ENCODE measurements at places on chromosomes 5 and 9.

- no peak for DNase-seq
Observed at GRCh38 chr5:124157320-124157719, 589.1 kb downstream of the ZNF608 start.

DNA sequence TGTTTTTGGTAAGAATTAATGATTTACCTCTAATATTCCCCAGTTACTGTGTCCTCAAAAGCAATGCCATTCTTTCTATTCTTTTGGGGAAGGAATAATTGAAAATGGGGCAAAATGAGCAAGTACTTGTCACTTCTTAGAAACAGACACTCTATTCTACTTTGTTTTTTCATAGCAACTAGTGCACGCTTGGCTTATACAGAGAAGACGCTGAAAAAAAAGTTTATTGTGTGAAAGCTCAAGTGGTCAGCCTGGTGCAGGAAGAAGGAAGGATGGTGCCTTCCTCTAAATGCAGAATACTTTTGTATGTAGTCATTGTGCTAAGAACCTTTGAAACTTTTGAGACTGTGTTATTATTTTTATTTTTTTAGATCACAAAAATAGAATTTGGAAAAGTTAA lies 29.6 kb downstream of the ANKDD1B start:
- DNase-seq = no peak

DNA sequence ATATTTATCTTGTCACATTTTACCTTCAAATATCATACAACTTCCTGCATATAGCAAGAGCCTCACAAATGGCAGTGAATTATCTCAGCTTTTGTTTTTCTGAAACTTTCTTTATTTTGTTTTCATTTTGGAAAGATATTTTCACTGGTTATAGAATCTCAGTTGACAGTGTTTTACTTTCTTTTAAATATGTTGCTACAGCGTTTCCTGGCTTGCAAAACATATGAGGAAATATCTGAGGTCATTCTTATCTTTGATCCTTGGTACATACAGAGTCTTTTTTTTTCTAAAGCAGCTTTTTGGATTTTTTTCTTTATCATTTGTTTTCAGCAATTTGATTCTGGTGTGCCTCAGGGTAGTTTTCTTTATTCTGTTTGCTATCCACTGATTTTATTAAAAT lies 77.6 kb upstream of the CEP78 start:
- DNase-seq = no peak

DNA sequence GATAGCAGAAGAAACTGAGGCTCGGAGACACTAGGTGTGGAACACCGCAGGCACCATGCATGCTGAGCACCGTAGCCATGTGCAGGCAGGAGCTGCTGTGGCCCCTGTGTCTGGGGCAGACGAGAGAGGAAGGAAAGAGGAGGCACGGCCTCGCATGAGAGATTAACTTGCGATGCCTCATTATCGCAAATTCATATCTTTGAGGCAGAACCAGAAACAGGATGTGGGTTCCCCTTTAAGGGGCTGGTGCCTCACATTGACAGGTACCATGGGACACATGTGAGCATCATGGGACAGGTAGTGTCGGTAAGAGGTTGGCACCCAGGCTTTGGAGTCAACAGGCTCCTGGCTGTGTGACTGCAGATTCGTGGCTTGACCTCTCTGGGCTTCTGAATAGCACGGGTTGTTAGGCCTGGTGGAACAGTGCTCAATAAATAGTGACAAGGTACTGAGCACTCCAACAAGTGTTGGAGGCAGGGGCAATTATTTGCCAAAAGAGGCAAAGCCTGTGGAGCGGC lies 40.8 kb downstream of the NAIF1 start:
- DNase-seq = no peak

GRCh38 chr5:10453545-10453944 lies 11.9 kb downstream of the ROPN1L start:
- DNase-seq = peak; percentile 30

DNA sequence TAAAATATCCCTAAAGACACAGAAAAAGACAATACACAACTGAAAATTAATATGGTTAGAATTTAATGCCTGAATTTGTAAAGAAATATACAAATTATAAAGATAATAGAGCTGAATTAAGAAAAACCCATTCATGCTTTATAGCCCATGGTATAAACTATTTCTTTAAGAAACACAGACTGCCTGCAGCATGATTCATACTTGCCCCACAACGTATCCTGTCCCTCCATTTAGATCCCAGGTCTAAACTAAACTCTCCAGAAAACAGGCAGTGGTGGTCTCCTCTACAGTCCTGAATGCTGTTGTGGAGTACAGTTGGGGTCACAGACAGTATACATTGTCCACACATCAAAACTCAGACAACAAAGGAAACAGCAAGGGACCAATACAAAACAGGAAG lies 24.8 kb downstream of the IL6ST start:
- peak; percentile 48 for DNase-seq

GRCh38 chr5:178590924-178591423 lies 781 bp upstream of the COL23A1 start:
- peak; percentile 59 for DNase-seq

DNA sequence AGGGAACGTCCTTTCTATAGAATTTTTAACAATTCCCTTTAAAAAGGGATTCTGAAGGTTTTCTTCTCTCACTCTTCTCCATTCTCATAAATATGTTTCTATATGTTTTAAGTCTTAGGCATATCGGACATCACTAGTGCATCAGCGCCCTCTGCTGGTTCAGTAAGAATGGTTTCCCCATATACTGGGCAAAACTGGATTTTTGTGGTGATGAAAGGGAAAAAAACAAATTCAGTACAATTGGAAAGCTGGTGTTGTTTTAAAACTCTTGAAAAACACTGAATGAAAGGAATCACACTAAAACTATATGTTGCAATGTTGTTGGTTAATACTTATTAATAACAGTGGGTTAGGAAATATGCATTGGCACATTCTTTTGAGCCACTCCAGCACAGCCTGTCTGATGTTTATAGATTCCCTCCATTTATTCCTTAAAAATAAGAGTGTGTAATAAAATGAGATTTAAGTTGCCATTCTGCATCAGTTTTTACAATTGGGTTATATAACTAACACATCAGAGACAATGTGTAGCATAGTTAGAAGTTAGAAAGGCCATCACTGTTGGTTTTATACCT lies 15.8 kb downstream of the CWC27 start:
- peak; percentile 58 for DNase-seq

DNA sequence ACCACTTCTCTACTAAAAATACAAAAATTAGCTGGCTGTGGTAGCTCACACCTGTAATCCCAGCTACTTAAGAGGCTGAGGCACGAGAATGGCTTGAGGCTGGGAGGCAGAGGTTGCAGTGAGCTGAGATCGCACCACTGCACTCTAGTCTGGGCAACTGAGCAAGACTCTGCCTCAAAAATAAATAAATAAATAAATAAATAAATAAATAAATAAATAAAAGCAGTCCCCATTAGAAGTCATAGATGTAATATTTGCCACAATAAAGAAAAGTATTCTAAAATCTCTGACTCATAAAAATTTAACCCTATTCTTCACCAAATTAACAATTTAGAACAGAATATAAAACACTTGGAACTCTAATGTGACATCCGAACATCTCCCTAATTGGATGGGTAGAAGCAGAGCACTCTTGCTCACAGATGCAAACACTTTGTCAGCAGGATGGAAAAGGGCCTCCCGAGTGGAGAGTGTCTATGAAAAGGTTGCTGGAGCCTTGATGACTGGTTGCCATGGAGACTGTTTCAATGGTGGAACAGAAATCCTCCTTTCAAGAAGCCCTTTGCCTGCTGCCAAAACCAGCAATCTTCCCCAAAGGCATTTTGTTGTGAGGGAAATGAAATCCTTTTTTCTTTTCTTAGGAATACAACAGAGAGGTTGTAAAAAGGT lies 38.9 kb upstream of the TRAF1 start:
- DNase-seq = no peak

DNA sequence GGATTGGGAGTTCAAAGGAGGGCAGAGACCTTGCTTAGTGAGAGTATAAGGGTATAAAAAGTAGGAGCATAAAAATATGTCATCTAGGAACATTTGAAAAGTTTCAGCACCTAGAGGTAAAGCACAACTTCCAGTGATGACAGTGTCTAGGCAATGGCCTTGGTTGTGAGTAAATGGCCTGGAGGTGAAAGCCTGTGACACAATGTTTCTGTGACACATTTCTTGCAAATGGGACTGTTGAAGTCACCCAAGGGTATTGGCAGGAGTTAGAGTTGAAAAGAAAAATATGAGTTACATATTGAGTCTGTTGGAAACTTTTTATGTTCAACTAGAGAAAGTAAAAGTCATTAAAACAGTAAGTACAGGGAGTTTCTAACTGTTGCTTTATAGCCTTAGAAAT lies 14.8 kb downstream of the C5orf47 start:
- no peak for DNase-seq

GRCh38 chr9:72338631-72339030 lies 26.4 kb downstream of the ZFAND5 start:
- no peak for DNase-seq

DNA sequence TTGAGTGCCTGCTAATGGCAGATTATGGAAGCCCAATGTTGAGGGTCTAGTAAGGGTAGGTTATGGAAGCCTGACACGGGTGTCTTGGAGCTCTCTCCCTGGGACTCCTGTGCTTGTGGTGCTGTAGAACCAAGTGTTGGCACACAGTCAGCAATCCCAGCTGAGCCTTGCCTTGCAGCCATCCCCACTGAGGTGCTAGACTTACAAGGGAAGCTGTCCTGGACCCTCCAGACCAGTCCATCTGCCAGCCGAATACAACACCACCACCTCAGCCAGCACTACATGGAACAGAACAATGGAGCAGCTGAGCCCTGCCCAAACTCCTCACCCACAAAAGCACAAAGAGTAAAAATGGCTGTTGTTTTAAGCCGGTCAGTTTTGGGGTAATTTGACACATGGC lies 90.5 kb upstream of the DNAH5 start:
- DNase-seq = no peak

DNA sequence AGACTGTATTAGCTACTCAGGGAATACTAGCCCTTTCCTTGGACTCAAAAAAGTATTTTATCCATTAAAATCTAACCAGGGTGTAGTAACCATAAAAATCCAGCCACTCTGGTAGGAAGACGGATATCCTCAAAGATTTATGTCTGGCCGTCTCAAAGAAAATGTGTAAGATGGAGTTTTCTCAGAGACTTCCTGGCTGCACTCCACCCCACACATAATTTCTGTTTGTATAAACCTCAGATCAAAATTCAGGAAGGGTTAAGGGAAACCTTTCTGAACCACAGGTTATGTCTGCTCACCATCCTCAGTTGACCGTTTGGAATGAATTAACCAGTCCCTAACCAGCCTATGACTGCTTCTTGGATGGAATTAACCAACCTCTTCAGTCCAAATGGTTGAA lies 13.8 kb upstream of the SMIM23 start:
- no peak for DNase-seq

DNA sequence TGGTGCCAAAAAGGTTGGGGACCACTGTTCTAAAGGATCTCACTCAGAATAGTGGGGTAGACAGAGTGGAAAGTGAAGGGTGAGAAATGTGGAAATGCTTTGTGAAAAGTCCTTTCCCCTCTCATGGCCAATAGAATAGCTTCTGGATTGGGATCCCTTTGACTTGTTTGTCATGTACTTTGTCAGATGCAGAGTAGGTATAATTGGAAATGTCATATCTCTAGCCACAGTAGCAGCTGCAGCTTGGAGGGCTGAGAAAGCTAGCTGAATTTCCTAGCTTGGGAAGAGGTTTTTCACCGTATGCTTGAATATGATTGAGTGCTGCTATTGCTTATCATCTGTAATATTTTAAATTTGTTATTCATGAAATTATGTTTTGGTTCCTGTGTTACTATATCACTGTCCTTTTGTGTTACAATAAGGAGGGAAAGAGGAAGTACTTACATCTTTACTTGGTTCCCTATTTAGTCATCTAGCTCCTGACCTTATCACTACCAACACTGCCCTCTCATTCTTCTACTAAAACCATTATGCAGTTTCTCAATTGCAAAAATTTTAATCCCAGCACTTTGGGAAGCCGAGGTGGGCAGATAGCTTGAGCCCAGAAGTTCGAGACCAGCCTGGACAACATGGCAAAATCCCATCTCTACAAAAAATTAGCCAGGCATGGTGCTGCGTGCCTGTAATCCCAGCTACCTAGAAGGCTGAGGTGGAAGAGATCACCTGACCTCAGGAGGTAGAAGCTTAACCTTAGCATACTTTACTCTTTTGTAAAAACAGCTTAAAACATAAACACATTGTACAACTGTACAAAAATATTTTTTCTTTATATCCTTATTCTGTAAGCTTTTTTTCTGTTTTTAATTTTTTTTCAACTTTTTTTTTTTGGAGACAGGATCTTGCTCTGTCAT lies 12.4 kb downstream of the SLC30A5 start:
- no peak for DNase-seq

GRCh38 chr9:89428901-89429890 lies 68.7 kb downstream of the SEMA4D start:
- DNase-seq = no peak

DNA sequence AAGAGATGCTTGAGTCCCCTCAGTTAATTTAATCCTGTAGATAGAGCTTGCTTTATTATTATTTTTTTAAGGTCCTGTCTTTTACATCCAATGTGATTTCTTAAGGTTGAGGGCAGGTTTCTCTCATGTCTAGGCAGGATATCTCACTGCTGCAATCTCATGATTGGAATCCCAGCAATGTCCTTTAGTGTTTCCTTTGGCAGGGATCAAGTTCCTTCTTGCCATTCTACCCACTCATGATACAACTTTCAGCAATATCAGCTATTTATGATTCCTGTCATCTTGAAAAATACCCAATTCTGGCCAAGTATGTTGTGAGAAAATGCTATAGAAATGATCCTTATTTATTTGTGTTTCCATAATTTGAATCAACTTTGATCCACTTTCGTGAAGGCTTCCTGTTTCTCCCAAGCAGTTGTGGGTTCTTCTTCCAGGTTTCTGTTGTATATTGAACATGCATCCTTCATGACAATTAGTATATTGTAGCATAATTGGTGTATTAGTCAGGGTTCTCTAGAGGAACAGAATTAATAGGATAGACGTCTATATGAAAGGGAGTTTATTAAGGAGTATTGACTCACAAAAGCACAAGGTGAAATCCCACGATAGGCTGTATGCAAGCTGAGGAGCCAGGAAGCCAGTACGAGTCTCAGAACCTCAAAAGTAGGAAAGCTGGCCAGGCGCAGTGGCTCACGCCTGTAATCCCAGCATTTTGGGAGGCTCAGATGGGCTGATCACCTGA lies 18.4 kb upstream of the VPS13A start:
- DNase-seq = peak; percentile 22

GRCh38 chr5:127042593-127042992 lies 12.2 kb upstream of the MARCHF3 start:
- no peak for DNase-seq

DNA sequence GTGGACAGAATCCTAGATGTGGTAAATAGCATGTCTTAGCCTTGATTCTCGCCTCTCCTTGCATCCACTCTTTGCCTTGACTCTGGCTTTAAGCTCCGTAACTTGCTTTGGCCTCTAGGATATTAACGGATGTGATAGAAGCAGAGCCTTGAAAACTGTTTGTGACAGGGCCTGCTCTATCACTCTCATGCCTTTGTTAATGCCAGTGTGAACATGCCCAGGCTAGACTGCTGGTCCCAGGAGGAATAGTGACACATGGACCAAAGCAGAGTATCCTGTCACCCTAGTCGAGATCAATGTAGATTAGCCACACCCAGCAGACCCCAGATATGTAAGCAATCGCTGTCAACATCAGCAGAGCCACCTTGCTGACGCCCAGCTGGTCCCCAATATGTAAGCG lies 109.9 kb upstream of the C9orf72 start:
- DNase-seq = no peak
